SK-N-SH (cell line): ENCODE measurements at places on chromosomes 7 and 10.

GRCh38 chr7:151249732-151250072 is 1.2 kb upstream of the SMARCD3 start:
- no peaks in the 10 kb centered on the region for H3K27me3 ChIP-seq
- no peak overlapping the region for H3K4me3 ChIP-seq
- DNase-seq, result peak; percentile 60
- H3K27ac ChIP-seq, result peak overlapping the region; percentile 73; the same call in 1 of the 2 replicates
- H3K4me1 ChIP-seq, result peaks cover 50% of the 10 kb centered on the region

DNA sequence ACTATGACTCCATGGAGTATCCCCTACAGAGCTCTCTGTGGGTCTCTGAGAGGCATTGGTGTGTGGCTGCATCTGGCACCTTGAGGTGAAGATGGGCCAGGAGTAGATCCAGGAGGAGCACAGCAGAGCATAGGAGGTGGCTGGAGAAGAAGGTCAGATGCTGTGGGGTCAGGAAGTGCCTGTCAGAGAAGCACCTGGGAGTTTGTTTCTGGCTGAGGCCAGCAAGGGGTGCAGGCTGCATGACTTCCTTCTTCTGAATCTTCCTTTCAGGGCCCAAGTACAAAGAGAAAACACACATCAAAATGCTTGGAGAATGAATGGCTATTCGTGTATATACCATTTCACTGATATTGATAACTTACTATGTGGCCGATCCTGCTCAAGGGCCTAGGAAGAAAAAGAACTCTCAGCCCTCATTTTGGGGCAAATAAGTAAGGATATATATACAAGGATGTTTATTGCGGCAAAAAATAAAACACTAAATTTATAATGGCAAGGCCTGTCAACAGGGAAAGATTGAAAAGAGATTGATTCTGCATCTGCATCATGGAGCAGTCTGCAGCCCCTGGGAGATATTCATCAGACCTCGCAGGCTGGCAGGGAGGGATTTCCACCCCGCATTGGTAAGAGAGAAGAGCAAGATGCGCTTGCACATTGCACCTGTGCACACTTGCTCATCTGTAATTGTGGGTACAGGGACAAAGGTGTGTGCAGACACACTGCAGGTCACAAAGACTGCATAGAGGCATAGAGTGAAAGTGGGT is 39.2 kb downstream of the PTPRE start:
- H3K36me3 ChIP-seq, result no peaks in the 10 kb centered on the region
- no peak for DNase-seq
- no peak overlapping the region for H3K4me3 ChIP-seq
- H3K27me3 ChIP-seq, result no peaks in the 10 kb centered on the region
- H3K4me1 ChIP-seq, result peaks cover 20% of the 10 kb centered on the region

DNA sequence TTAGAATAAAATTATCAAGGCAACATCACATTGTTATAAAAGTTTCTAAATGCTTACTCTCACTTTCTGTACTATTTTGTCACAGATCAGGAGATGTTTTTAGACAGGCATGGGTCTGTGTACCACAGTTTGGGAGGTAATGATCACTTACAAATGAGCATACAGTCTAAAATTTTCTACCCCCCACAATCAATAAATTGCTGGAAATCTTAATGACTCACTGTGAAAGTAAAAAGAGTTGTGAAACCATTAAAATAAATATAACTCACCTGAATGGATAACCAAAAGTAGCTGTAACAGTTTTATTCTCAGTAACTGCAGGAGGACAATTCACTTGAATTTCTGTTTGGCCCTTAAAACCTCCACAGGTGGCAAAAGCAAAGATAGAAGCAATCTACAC is 13.2 kb downstream of the SYPL1 start:
- H3K27ac ChIP-seq, result no peak overlapping the region
- DNase-seq, result no peak
- H3K36me3 ChIP-seq, result peaks cover 51% of the 10 kb centered on the region
- H3K4me1 ChIP-seq, result no peaks in the 10 kb centered on the region; the same call in none of the 2 replicates
- H3K4me3 ChIP-seq, result no peak overlapping the region

DNA sequence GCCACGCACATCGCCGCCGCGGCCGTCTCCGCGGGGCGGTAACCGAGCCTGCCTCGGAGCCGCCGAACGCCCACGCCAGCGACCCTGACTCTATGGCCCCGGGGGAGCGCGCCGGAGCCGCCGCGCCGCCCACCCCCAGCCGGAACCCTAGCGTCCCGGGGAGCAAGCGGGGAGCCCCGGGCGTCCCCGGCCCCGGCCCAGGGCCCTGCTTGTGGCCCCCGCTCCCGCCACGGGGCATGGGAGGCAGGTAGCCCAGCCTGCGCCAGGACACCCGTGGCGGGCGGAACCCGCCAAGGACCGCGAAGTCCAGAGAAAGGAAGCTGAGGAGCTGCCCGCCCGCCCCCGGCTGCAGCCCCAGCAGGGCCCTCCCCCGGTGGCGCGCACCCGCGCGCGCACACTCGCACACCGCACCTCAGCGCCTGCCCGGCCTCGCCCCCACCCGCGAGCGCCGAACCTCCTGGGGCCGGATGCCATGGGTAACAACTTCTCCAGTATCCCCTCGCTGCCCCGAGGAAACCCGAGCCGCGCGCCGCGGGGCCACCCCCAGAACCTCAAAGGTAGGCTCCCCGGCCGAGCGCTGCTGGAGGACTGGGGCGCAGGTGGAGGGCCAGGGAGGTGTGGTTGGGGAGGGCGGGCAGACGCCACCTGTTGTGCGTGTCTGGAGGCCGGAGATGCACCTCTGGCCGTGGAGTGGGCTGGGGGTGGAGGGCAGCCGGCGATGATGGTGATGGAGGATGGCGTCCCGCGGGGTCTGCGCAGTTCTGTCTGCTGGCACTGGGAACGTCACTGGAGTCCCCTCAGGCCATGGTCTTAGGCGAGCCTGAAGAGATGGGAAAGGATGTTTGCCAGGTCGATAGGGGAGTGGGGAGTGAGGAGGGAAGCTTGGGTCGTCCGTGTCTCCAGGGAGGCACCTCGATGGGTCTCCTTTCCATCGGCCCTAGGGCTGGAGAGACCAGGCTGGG is 692 bp downstream of the NEURL1 start:
- H3K27ac ChIP-seq, result peak overlapping the region; percentile 12; the same call in 1 of the 2 replicates
- peak overlapping the region; percentile 54 for H3K4me3 ChIP-seq
- DNase-seq, result peak; percentile 78
- peaks cover 34% of the 10 kb centered on the region; the same call in 1 of the 2 replicates for H3K4me1 ChIP-seq
